ENCODE measurements at places on chromosomes 11 and 22.

- DNase-seq, result no peak
These were observed 868 bp upstream of the MYEOV start for GRCh38 chr11:69293087-69293486.

GRCh38 chr11:45021001-45021400 is 70.3 kb upstream of the TP53I11 start:
- no peak for DNase-seq

GRCh38 chr11:7489376-7489775 is 4.1 kb downstream of the OLFML1 start:
- no peak for DNase-seq

DNA sequence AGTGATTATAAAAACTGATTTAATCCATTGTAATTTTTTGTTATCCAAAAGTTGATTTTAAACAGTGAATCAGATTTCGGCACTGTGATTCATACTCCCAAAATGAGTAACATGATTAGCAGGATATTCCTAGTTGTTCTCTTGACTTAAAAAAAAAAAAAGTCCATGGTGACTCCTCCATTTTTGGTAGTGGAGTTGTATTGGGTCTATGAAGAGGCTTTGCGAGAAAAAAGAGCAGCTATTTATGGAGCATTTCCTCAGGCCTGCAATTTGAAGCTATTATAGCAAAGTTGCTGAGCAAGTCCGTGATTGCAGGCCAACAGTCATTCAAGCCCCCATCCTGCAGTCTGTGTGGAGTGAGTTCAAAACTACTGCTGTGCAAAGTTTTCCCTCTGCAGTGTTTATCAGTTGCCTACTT is 28.8 kb downstream of the YAP1 start:
- no peak for DNase-seq

- DNase-seq, result no peak
These were observed 112.5 kb upstream of the CD82 start for GRCh38 chr11:44452827-44453572.

DNA sequence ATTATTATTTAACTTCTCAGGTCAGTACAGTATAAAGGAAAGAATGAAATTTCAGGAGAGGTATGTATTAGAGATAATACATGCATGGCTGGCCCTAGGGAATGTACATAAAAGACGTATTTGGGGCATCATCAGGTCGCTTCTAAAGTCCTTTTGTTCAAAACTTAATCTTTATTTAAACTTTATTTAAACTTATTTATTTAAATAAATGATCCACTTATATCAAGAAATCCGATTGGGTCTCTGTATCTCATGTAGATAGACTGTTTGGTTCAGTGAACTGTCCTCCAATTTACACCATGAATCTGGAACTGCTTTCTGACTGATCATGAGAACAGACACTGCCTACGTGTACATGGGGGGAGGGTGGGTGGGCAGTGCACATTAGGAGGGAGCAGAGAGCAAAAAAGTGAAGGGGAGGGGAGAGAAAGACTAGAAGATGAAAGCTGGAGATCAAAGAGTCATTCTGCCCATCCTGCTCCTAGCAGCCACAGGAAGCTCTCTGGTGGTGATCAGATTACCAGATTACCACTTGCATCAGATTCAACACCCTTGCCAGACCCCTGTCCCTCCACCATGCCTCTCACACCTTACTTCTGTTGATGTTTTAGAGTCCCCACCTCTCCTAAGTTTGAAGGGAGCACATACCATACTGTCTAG is 92.1 kb upstream of the MTMR2 start:
- no peak for DNase-seq

DNA sequence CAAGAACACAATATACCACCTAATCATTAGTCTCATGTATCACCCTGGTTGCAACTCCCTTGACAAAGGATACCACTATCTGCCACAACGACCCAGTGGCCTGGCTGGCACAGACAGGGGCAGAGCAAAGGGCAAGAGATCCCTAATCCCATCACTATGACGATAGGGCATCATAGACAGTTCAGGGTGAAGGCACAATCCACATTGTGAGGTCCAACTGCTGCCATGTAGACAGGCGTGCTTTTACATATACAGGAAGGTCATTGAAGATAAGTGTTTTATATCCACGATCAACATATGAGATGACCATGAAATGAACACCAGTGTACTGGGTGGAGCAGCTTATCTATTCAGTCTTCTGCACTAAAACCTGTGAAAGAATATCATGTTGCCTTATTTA is 94.6 kb downstream of the IGLL1 start:
- no peak for DNase-seq

DNA sequence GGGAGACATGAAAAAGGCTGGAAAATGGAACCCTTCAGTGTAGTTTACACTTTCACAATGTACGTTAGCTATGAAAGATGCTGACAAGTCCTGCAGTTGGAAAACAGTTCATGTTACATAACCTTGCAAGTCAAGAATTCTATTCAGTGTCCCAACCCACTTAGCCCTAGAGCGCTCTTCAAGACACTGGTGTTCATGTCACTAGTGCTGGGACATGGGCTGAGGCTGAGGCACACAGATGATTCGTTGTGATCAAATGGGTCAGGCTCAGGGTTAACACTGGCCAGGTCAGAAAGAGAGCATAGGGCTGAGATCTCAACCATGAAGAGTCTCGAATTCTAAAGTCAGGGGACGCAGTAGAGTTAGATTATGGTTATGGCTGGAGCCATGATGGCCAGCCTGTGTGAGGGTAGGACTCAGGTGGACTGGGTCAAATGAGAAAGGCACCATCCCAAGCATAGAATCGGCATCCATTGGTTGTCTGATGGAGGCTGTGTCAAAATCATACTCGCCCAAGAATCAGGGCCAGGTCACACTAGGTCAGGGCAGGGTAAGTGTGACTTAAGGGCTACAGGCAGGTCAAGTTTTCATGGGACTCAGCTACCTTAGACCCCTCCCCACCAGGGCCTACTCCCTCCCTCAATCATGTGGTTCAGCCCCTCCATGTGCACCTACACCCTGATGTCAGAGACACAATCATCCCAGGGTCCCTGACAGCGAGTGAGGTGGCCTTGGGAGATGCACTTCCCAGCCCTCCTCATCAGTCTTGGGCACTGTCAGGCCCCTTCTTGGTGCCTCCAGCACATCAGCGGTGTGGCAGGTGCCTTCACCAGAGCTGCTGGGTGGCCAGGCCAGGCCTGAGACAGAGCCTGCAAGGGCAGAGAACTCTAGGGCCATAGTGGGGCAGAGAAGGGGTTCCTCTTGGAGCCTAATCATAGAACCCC is 20.2 kb downstream of the IGLL5 start:
- no peak for DNase-seq

GRCh38 chr22:25876871-25877270 is 134.9 kb downstream of the MYO18B start:
- DNase-seq, result no peak

All from stimulated activated naive B cell treated with anti-CD40 and anti-IgM and Interleukin-4, amounts not matched to agents 10 μg/mL and 1 μg/mL and 100 μg/mL, for 72 hours (primary cell).